Suppressor macrophage (primary cell): ENCODE measurements at places on chromosomes 1 and 21.

DNA sequence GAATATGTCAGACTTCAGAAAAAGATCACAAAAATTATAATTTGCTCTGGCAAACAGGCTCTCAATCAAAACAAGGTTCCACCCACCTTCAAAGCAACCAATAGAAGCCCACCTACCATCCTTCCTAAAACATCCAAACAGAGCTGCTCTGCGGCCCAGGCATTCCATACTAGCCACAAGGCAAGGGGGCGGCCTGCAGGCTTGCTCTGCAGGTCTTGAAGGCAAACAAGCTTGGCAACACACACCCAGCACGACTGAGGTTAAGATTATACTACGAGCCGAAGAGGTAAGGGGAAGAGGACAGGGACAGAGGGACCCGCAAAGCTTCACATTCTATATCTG lies 207.3 kb downstream of the SLC45A1 start:
- peak; percentile 21 for DNase-seq

GRCh38 chr1:246355411-246356230 lies 151.5 kb downstream of the SMYD3 start:
- no peak for DNase-seq

DNA sequence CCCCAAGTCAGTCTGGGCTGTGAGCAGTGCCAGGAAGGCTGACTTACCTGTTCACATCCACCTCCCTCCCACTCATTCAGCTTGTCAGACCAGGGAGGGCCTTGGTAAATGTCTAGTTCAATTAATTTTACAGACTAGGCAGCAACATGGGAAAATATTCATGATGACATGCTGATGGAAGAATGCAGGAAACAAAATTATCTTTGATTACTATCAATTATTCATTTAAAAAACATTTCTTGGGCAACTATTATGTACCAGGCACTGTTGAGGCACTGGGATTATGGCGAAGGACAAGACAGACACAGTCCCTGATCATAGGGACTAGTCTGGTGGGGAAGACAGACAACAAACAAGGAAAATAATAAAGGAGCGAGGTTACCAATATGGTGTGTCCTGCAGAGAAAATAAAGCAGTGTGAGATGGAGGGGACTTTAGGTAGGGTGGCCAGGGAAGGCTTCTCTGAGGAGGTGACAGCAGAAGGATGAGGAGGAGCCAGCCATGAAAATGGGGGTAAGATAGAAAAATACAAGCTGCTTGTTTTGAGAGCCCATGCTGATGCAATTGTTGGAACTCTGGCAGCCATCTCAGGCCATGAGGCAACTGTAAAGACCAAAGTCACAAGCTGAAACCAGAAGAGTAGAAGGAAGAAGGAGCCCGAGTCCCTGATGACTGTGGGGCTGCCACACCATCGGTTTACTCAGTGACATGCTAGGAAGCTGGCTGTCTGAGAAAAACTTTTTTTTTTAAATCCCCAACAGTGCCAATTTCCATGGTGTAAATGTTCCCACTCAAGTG lies 14.0 kb downstream of the TRIM62 start:
- DNase-seq, result no peak

DNA sequence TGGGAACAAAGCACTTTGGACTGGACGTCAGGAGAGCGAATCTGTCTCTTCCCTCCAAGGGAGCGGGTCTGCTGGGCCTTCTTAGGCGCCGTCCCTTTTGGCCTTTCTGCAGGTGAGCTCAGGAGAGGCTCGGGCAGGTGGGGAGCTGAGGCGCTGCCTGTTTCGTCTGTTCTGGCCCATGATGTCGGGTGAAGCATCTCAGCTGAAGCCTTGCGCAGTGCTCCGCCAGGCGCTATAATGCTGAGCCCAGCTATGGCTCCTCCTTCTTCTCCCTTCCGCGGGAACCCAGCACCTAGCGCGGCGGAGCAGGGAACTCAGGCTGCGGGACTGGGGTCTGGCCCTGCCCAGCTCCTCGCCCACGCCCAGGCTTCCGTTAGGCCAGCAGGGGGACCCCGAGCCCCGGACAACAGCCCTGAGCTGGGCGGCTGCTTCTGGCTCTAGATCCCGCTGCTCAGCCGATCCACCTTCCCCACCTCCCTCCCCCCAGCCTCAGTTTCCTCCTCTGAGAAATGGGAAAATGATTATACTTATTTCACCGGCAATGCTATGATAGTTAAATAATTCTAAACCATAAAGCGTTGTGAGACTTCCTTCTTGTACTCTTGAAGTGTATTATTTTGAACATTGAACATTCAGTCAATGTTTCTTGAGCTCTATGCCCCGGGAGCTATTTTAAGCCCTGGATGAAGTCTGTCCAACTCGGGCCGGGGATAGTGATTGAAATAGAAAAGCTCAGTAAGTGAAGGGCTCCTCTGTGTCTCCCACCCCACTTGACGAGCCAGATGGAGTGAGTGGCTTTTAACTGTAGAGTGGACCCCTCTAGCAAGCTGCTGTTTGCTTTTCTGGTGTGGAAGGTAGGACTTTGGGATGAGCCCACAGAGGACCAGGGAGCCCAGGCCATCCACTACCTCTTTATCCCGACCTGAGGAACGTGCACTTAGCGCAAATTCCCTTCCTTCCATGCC lies 9.6 kb upstream of the ADORA1 start:
- DNase-seq, result peak; percentile 90

DNA sequence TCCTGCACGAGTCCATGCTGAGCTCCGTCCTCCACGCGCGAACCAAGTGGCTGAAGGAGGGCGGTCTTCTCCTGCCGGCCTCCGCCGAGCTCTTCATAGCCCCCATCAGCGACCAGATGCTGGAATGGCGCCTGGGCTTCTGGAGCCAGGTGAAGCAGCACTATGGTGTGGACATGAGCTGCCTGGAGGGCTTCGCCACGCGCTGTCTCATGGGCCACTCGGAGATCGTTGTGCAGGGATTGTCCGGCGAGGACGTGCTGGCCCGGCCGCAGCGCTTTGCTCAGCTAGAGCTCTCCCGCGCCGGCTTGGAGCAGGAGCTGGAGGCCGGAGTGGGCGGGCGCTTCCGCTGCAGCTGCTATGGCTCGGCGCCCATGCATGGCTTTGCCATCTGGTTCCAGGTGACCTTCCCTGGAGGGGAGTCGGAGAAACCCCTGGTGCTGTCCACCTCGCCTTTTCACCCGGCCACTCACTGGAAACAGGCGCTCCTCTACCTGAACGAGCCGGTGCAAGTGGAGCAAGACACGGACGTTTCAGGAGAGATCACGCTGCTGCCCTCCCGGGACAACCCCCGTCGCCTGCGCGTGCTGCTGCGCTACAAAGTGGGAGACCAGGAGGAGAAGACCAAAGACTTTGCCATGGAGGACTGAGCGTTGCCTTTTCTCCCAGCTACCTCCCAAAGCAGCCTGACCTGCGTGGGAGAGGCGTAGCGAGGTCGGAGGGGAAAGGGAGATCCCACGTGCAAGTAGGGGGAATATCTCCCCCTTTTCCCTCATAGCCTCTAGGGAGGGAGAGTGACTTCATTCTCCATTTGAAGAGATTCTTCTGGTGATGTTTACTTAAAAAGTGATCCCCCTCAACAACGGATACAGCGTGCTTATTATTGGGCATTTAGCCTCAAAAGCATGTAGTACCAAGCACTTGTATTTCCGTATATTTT lies 991 bp downstream of the PRMT6 start:
- DNase-seq, result peak; percentile 55
